ENCODE measurements at places on chromosomes 6 and 20.

DNA sequence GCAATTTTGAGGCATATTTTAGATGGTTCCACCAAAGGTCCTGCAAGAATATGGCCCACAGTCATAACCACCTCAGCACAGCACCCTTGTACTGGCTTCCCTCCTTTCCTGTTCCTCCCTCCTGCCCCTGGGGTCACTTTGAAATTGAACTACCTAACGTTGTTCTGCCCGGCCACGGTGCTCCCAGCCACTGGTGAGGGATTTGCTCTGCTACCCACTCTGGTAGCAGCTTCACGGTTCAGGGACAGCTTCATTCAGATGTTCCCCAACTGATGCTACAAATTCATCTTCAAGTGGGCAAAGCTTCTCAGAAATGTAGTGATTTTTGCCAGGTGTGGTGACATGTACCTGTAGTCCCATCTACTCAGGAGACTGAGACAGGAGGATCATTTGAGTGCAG lies 7.9 kb upstream of the NELFCD start:
- DNase-seq: no peak

- DNase-seq: peak; percentile 67
Measured at GRCh38 chr6:14228571-14228970, 111.0 kb downstream of the CD83 start.

DNA sequence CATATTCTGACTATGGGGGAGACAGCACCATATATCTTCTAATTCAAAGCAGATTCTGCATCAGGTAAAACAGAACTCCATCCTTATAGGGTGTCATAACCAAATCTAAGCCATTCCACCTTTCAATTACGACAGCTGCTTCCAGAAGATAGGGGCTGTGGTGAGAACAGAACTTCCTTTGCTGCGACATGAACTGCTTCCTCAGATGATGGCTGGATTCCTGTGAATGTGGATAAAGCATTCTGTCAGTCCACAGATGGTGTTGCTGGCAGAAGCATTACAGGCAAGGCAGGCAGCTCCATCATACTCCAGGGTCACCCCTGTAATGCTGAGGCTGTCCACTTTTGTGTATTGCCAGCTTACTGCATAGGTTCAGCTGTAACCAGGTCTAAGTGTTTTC lies 172.1 kb upstream of the PROKR2 start:
- no peak for DNase-seq

DNA sequence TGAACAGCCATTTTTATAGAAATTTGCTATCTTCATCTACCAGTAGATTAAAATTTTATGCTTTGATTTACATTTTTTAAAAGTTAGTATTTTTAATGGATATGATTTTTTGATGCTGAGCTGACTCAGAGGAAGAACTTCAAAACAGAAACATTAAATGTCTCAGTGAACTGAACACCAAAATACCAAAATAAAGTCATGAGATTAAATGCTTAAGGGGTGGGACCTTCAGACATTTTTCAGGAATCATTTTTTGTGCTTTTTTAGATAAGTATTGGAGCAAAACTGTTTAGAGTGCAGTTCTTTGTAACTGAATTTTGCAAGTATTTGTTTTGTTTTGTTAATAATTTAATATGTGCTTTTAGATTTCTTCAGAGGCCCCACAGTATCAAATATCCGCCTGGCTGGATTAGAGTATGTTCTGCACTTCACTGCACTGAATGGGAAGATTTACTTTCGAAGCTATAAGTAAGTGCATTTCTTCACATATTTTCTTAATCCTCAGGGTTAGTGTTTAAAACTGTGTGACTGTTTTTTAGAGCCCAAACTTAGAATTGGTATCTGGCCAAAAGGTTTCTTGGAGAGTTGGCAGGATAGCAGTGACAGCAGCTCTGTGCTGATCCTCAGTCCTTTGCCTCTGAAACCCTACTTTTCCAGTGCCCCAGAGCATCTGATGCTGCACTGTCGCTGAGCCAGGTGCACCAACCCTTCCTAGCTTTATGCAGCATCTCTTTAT lies 33.7 kb downstream of the RPF2 start:
- no peak for DNase-seq

- no peak for DNase-seq
Measured at GRCh38 chr6:128567029-128567428, 46.6 kb upstream of the PTPRK start.

Measured in activated T-cell treated with anti-CD3 and anti-CD28 coated beads, Interleukin-2, amount 50 U/mL, for 72 hours (primary cell).